ENCODE measurements at places on chromosomes 5 and 9.

DNA sequence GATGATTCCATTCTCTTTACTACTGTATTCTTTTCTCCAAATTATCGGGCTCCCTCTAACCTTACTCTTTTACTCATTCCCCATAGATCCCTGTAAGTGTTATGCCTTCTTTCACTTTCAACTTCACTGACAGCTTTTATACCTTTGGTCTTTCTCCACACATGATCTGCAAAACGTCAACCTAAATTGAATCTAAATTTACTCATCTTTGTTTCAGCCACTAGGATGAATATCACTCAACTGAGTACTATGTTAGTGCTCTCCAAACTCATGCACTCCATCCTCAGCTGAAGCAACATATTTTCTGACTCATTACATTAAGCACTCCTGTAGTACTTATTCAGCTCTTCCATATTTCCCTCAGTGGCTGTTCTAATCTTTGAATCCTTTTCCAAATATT is 133.4 kb downstream of the ADAMTS19 start:
- DNase-seq: no peak

- no peak for DNase-seq
Observed at GRCh38 chr5:10009802-10010201, 239.9 kb downstream of the ATPSCKMT start.

DNA sequence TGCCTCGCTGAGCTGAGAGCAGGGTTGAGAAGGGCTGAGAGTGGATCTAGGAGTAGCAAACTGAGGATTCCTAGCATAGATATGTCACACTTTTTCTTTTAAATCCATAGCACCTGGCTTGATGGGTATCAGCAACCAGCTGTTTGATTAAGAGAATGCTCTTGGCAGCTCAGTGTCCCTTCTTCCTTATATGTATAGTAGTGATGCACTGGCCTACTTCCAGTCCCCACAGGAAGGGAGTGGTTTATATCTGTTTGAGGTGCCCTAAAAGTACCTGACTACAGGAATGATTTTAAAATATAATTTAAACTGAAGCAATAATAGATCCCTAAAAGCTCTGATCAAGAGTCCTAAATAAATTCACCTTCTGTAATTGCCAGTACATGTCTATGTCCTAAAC is 546.8 kb upstream of the ZNF608 start:
- DNase-seq: no peak

DNA sequence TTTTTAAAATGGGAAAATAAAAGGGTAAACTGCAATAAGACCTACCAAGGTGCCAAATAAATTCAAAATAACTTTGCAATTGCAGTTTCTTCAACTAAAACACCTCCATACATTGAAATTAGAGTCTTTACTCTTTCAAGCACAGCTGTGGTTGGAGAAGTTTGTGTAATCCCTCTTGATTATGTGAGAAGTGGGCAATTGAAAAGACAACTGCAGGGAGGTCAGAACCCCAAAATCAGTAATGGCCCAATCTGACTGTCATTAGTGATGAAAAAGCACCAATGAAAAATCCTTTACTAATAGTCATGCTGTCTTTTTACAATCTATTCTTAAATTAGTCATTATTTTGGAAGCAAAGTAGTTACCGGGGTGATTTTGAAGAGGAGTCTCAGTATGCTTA is 116.7 kb upstream of the RGMB start:
- DNase-seq: no peak

GRCh38 chr9:84866396-84867175 is 197.1 kb downstream of the NTRK2 start:
- no peak for DNase-seq

- no peak for DNase-seq
Observed at GRCh38 chr5:123719004-123719403, 207.0 kb downstream of the CSNK1G3 start.

GRCh38 chr9:117448066-117448465 is 33.2 kb upstream of the ASTN2 start:
- peak; percentile 11 for DNase-seq

DNA sequence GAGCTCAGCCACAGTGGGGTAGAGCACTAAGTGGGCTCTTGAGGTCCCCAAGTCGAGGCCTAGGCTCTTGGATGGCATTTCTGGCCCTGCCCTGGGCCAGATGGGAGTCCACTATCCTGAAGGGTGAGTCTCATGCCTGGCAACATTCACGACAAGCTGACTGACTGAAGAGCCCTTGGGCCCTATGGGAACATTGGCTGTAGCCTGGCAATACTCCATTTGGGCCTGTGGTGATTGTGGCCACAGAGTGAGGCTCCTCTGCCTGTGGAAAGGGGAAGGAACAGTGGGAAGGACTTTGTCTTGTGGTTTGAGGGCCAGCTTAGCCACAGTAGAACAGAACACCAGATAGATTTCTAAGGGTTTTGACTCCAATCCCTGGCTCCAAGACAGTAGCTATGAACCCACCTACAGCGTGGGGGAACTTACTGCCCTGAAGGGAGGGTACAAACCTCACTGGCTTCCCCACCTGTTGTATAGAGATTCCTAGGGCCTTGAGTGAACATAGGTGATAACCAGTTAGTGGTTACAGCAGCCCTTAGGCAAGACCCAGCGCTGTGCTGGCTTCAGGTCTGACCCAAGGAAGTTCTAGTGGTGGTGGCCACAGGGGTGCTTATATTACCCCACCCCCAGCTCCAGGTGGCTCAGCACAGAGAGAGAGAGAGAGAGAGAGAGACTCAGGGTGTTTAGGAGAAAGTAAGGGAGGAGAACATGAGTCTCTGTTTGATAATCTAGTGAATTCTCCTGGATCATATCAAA is 72.4 kb downstream of the KIAA0825 start:
- DNase-seq: no peak

DNA sequence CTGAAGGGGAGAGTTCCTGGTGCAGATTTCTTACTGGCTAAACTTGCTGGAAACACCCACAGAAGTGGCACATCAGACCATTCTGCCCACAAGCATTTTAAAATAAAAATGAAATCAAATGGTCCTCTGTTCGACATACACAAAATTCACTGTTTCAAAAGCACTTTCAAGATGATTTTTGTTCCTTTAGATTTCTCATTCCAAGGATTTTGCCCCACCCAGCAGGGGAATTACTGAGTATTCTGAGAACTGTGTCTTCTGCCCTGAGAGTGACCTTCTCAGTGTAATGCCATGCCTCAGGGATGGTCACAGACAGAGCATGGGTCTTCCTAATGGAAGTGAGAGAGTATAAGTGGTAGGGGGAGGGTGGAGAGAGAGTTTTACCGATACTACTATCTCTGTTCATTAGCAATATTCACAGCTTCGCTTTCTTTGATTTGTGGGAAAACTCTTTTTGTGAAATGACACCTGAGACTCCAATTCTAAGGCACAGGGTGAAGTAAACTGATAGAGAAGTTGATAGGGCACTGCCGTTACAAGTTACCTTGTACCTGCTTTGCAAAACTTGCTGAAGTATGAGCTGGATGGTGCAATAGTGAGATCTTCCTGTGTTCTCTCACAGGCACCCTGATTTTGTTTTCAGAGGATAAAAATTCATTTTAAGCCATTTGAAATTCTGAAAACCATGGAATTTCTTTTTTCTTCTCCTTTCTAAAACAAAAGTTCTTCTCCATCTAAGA is 95.8 kb upstream of the CD180 start:
- no peak for DNase-seq

- no peak for DNase-seq
Observed at GRCh38 chr5:136808756-136809155, 443.4 kb upstream of the TRPC7 start.

DNA sequence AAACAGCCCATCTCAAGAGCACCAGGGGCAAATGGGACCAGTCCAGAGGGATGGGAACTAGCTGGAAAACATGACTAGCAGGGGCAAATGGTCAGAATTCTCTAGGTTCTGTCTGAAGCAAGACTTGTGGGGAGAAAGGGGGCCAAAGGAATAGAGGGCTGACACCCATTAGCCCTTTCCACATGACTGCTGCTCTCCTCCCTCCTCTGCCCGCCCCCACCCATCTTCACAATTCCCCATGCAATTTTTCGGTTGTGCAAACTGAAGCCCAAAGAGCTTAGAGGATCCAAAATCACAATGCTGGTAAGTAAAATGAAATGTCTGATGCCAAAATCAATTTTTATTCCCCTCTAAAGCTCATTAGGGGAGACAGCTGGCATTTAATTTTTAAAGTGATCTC is 207.1 kb downstream of the DCP2 start:
- no peak for DNase-seq

DNA sequence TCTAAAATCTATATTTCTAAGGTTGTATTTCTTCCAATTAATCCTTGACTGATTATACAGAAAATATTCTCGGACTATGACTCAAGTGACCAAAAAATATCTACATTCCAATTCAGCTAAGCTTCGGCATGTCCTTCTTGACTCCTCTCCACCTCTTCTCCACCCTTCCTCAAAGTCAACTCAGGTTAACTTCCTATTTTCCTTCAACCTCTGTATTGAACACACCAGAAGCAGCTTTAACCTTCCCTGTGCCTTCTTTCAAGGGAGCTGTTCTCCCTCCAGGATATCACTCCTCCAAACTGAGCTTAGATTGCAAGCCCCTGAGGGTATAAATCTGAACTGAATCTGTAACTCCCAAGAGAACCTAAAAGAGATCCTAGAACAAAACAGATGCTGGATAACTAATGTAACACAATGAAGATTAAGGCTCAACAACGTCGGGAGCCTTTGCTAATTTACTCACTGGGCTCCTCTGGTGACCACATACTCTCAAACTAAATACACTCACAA is 1.1 kb downstream of the SLCO4C1 start:
- no peak for DNase-seq

DNA sequence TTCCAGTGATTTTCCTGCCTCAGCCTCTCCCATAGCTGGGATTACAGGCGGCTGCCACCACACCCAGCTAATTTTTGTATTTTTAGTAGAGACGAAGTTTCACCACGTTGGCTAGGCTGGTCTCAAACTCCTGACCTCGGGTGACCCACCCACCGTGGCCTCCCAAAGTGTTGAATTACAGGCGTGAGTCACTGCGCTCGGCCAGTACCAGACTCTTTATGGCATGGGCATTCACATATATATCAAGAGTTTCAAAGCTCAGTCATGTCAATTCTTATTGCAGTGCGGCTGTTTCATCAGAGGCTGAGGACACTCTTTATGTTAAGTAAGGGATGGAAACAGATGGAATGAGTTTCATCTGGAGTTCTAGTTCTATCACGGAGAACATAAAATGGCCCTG is 315.2 kb upstream of the CDH6 start:
- no peak for DNase-seq

GRCh38 chr9:122376796-122377195 is 6.0 kb downstream of the PTGS1 start:
- no peak for DNase-seq

- no peak for DNase-seq
Observed at GRCh38 chr9:34863426-34863825, 94.7 kb upstream of the PHF24 start.

- DNase-seq: no peak
Observed at GRCh38 chr5:171989276-171989675, 17.2 kb downstream of the FBXW11 start.

DNA sequence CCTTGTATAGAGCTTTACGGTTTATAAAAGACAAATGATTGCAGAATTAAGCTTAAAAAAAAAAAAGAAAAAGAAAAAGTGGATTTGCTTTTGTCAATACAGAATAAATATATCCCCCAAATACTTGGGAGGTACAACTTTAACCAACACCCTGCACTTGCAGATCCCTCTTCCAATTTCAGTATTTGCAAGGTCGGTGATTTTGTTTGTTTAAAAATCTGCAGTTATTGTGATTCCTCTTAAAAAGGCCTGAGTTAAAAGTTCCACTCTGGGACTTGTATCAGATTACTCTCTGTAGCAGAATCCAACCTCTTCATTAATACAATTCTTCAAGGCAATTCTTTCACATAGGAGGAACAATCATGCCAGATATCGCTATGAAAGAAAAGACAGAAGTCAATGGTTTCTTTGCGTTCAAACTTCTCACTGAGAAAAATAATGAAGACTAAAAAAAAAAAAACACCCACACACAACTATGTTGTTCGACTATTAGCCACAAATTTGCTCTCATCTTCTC is 400.9 kb downstream of the EBF1 start:
- no peak for DNase-seq

GRCh38 chr5:151155775-151156506 is 1.6 kb downstream of the ANXA6 start:
- peak; percentile 74 for DNase-seq

- no peak for DNase-seq
Observed at GRCh38 chr5:174522480-174523260, 201.7 kb upstream of the MSX2 start.

DNA sequence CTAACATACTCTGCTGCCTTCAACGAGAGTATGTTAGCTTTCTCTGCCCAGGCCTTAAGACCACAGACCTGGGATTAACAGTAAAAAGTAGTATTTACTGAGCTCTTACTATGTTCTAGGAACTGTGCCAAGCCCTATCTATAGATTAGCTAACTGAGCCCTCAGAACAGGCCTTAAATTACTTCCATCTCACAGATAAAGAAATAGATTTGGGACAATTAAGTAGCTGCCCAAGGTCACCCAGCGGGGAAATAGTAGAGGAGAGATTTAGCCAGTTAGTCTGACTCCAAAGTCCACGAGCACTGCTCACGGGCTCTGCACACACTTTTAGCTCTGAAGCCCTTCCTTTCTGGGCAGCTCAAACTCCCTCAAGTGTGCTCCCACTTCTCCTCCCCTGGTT is 64.5 kb upstream of the EQTN start:
- DNase-seq: no peak

- no peak for DNase-seq
Observed at GRCh38 chr5:134969166-134969565, 1.5 kb downstream of the CATSPER3 start.

DNA sequence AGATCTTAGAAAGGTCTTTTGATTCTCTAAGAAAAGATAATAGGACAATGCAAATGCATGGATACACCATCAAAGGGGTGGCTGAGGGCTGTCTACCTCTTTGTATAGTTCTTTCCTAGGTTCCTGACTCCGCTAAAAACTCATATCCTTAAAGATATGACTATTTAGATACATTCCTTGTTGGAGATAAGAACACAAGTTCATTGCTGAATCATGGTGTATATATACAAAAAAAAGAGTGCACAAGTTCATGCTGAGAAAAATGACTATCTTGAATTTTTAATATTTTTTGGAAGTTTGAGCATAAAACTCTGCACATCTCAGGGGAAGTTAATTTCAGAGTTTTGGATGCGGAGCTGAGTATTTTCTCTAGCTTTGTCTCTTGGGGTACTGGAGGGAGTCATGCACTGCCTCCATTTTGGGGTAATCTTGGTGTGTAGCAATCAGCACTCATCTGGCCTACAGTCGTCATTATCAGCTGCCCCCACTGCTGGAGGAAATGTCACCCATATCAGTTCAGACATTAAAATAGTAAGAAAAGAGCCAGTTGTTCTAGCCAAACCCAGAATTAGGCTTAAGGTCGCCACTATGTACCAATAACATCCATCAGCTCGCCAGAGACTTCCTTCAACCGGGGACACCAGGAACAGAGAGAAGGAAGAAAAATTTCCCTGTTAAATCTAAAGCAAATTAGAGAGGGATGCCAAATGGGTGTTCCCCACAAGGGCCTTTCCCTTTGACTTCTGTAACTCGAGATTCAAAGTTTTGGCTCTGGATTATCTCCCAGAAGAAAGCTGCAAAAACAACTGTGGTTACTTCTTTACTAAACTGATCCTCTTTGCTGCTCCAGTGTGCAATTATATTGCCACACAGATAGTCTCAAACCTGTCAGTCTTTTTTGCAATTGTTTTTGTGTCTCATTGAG is 49.0 kb downstream of the PTTG1 start:
- DNase-seq: no peak
